Occipital lobe (tissue), 3 donors: ENCODE measurements at places on chromosomes 2 and 18. TPM values are rescaled to one million over a fixed set of nuclear protein-coding genes. Genes with fewer than 3 reads are reported as not detected.

COX5B gene
- 175 TPM for total RNA-seq

NRBP1 gene
- 58.8 TPM for total RNA-seq

DNA sequence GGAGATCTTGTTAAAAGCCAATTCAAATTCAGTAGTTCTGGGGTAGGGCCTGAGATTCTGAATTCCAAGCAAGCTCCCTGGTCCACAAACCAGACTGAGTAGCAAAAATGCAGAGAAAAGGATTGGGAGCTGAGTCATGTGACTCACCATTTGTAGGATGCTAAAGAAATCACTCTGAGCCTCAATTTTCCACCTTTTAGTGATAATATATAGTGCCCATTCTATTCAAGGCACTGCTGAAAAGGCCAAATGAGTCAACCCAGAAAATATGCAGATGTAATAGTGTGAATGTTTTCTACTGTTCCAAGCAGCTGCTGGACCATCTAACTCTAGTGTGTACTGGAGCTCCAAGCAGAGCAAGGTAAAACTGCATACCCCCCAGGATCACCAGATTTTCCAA, 47.2 kb downstream of the SLC14A2 start:
- no peak for DNase-seq

- DNase-seq, result no peak
Measured at GRCh38 chr2:145190031-145190703, 670.2 kb upstream of the ZEB2 start.
